ENCODE measurements at places on chromosomes 2 and 18.
A peak's percentile ranks its signal among the peaks of the same experiment; 100 is the strongest.

- DNase-seq = peak; percentile 75
- H3K4me3 ChIP-seq = peak within 1 kb of the TSS; percentile 94
- no peak within 1 kb of the TSS for H3K27ac ChIP-seq
- no peaks in the 10 kb centered on the region for H3K36me3 ChIP-seq
- peaks cover 80% of the 10 kb centered on the region for H3K27me3 ChIP-seq
Measured at GRCh38 chr18:2846636-2847316, at the start of gene EMILIN2. Gene EMILIN2 (plus strand): TSS chr18:2847006. CDS start chr18:2847189, 183 bp downstream.

DNA sequence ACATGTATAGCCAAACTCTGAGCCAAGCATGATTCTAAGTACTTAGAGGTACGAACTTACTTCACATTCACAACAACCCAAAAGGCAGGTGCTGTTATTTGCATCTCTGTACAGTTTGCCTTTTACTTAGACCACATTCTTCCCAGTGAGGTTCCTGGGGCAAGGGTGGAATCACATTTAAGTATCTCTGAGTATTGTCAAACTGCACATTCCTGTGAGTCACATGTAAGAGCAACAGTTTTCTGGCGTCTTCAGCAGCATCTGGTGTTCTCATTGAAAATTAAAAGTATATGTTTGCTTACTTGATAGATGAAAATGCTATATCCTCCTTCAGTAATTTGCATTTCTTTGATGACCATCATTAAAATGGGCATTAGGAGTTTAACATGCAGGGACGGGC is 119.1 kb downstream of the UXS1 start:
- no peak for DNase-seq
- H3K27me3 ChIP-seq = no peaks in the 10 kb centered on the region
- peaks cover 8% of the 10 kb centered on the region for H3K4me1 ChIP-seq

GRCh38 chr2:50650403-50650810 is 381.5 kb downstream of the NRXN1 start:
- no peak overlapping the region for H3K4me3 ChIP-seq
- no peaks in the 10 kb centered on the region for H3K27me3 ChIP-seq
- no peak for DNase-seq
- H3K27ac ChIP-seq = no peak overlapping the region
- peaks cover 13% of the 10 kb centered on the region for H3K4me1 ChIP-seq

- no peak for DNase-seq
- H3K4me1 ChIP-seq = peaks cover 23% of the 10 kb centered on the region
- no peaks in the 10 kb centered on the region for H3K36me3 ChIP-seq
- no peaks in the 10 kb centered on the region for H3K27me3 ChIP-seq
- no peak overlapping the region for H3K27ac ChIP-seq
- H3K4me3 ChIP-seq = no peak overlapping the region
Measured at GRCh38 chr2:202014318-202014717, 19.3 kb upstream of the FZD7 start.

DNA sequence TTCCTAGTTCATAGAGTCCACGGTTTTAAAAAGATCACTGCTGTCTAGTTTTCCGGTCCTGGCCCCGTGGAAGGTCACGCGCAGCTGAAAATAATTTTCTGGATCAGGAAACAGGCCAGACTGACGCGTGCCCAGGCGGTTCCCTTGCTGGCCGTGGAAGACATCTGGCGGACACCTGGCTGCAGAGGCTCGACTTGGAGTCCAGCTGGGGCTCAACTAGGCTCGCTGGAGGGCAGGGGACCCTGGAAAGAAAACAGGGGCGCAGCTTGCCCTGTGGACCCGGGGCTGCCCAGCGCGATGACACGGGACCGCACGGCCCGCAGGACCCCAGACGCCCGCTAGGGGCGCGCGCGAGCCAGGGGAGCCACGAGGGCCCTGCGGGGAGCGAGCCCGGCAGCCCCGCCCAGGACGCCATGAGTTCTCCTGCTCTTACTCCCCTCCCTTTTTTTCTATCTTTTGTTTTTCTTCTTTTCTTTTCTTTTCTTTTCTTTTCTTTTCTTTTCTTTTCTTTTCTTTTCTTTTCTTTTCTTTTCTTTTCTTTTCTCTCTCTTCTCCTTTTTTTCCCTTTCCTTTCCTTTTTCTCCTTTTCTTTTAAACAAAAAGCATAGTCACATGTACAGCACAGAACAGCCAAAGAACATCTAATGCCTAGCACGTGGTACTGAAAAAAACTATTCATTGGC is 43.2 kb upstream of the UBE2F start:
- no peaks in the 10 kb centered on the region for H3K4me1 ChIP-seq
- no peaks in the 10 kb centered on the region for H3K27me3 ChIP-seq
- peak; percentile 82 for DNase-seq
- H3K27ac ChIP-seq = no peak overlapping the region
- no peaks in the 10 kb centered on the region for H3K36me3 ChIP-seq
- no peak overlapping the region for H3K4me3 ChIP-seq

GRCh38 chr2:154097833-154098398 is 226.2 kb downstream of the GALNT13 start:
- no peaks in the 10 kb centered on the region for H3K4me1 ChIP-seq
- H3K27ac ChIP-seq = no peak overlapping the region
- no peaks in the 10 kb centered on the region for H3K36me3 ChIP-seq
- DNase-seq = no peak

GRCh38 chr2:72543497-72544216 is 282.2 kb downstream of the EXOC6B start:
- peaks cover 9% of the 10 kb centered on the region for H3K4me1 ChIP-seq
- H3K36me3 ChIP-seq = no peaks in the 10 kb centered on the region
- H3K27me3 ChIP-seq = no peaks in the 10 kb centered on the region
- DNase-seq = no peak
- H3K27ac ChIP-seq = no peak overlapping the region

DNA sequence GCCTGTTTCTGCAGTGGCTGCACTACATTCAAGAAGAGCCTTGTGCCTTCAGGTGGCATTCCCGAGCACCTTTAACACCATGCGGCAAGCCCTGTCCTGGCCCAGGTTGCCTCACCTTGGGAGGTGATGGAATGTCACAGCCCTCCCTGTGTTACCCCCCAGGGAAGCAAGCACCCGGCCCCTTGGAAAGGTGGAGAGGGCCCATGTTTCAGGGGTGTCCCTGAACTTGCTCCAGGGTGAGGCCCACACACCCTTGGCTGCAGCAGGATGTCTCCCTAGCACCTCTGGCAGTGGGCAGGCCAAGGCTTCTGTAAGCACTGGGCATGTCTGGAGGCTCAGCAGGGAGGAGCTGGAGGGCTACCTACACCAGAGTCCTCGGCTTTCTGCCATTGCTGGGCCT is 29.3 kb upstream of the ACAA2 start:
- H3K27ac ChIP-seq = no peak overlapping the region
- H3K36me3 ChIP-seq = no peaks in the 10 kb centered on the region
- DNase-seq = no peak
- no peaks in the 10 kb centered on the region for H3K4me1 ChIP-seq
- H3K27me3 ChIP-seq = no peaks in the 10 kb centered on the region
